ENCODE measurements at places on chromosomes 3 and 15. TPM values are rescaled to one million over a fixed set of nuclear protein-coding genes. Genes with fewer than 3 reads are reported as not detected.

The TRIM42 gene
- total RNA-seq = not detected

The DNAJA4 gene
- 39.7 TPM for total RNA-seq

The MRPS25 gene
- 54.5 TPM for total RNA-seq

The GABRR3 gene
- total RNA-seq = not detected

The GPR176 gene
- total RNA-seq = 0.20 TPM
